ENCODE measurements at places on chromosomes 2 and 18. TPM values are rescaled to one million over a fixed set of nuclear protein-coding genes. Genes with fewer than 3 reads are reported as not detected.

The PROKR1 gene
- total RNA-seq, result not detected

The GALNT14 gene
- not detected for total RNA-seq

The SLC5A7 gene
- not detected for total RNA-seq

The TTN gene
- 1.8 TPM for total RNA-seq

The USP40 gene
- total RNA-seq, result 14.7 TPM

The POMC gene
- total RNA-seq, result 26.9 TPM
